ENCODE measurements at places on chromosomes 1 and 21.
A peak's percentile ranks its signal among the peaks of the same experiment; 100 is the strongest.

DNA sequence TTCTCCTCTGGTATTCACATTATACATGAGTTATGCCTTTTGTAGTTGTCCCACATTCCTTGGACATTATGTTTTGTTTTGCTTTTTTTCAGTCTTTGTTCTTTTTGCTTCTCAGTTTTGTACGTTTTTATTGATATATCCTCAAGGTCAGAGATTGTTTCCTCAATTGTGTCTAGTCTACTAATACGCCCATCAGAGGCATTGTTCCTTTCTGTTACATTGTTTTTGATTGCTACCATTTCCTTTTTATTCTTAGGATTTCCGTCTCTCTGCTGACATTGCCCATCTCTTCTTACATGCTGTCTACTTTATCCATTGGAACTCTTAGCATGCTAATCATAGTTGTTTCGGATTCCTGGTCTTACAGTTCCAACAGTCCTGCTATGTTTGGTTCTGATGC lies 27.8 kb upstream of the MPC2 start:
- no peak for DNase-seq

DNA sequence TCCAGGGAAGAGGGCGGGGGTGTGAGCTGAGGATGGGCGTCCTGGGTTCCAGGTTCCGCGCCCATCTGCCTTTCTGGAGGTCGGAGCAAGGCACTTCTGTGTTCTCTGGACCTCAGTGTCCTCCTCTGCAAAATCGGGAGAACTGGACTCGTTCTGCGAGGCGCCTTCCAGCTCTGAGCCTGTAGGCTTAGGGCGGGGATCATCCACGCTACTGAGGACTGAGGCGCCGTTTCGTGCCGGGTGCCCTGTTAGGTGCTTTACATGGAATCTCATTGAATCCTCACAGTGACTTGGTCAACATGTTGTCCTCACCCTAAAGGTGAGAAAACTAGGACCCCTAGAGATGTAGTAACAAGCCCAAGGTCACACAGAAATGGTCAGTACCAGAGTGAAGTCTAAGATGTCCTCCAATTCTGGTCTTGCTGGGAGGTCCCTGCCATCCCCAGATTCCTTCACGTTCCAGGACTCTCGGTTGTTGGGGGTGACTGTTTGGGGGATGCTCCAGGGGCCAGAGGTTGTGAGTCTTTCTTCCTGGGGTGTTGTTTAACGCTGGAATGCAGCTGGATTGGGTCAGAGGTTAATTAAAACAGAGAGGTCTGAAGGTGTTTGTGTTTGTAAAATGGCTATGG lies 677 bp downstream of the PRKAA2 start:
- no peak for DNase-seq

DNA sequence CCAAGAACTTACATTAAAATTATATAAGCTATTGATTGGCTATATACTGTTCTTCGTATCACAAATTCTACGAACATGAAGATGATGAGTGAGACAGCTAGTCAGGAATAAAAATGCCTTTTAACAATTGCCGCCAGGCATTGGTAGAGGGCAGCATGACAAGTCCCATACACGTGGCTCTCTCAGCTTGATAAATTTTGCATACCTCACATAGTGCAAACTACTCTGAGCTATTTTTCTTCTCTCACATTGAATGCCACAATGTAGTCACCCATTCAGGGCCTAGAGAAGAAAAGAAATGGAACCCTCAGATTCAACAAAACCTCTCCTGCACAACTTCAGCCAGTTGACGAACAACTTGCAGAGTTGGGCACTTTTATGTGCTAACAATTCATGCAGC lies 27.0 kb upstream of the FMO2 start:
- no peak for DNase-seq

- no peak for DNase-seq
Observed at GRCh38 chr1:59521456-59521855, 224.6 kb downstream of the FGGY start.

DNA sequence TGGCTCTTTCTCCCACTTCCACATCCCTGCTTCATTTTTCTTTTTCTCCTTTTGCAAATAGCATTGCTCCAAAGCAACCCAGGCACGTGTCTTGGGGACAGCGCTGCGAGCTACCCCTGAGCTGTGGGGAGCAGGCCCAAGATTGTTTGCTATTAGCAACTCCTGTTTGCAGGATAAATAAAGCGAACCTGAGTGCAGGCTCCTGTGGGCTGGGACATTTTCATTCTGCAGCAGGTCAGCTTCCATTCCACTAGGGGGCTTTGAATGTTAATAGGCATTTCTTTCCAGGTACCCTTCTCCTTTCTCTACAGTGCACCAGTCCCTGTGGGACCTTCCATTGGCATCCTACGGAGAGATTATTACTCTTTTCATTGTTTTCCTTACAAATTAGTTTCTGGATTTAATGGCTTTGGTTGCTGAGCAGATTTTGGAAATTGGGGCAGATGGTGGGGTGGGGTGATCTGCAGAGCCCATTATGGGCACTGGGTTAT lies 54.0 kb downstream of the OLFML3 start:
- DNase-seq, result no peak

- DNase-seq, result no peak
Observed at GRCh38 chr1:228938537-228938901, 203.2 kb downstream of the RHOU start.

- DNase-seq, result no peak
Observed at GRCh38 chr21:29645666-29646553, 293.9 kb downstream of the GRIK1 start.

DNA sequence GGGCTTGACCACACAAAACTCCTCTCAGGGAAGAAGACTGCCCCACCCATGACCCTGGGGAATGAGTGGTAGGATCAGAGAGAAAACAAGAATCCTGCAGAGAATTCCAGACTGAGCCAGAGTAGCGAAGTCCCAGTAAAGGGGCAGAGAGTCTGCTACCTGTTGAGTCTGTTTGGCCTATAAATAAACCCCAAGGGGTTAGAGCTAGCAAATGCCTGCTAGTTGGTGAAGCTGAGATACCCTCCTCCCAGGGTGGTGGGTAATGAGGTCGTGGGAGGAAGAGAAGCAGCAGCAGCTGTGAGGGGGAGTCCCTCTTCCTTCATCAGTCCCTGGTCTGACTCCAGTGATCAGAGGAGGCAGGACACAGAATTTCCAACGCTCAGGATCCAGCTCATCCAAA lies 2.5 kb downstream of the TRAF3IP3 start:
- no peak for DNase-seq

DNA sequence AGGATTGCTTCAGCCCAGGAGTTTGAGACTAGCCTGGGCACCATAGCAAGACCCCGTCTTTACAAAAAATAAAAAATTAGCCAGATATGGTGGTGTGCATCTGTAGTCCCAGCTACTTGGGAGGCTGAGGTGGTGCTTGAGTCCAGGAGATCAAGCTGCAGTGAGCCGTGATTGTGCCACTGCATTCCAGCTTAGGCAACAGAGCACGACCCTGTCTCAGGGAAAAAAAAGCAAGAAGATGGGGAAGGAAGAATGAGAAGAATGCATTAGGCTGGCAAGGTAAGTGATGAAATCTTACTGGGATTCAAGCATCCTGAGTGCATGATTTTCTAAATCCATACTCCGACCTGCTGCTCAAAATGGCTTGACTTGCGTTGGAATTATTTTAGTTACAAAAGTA lies 6.8 kb downstream of the PCP4L1 start:
- DNase-seq, result no peak

DNA sequence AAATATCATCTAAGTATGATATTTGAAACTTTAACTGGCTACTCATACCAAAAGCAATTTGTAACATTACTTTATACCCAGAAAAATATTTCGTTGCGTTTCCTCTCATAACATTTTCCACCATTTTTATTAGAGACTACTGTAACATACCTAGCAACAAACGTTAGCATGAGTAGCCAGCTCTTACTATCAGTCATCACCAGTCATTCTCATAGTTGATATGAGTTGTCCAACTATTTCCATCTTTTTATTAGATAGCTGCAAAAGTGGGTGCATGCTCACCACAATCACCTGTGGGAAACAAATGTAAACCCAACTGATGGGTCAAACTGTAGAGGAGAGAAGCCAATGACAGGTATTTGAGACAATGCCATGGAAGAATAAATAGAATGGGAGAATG lies 114.6 kb downstream of the AKT3 start:
- no peak for DNase-seq

DNA sequence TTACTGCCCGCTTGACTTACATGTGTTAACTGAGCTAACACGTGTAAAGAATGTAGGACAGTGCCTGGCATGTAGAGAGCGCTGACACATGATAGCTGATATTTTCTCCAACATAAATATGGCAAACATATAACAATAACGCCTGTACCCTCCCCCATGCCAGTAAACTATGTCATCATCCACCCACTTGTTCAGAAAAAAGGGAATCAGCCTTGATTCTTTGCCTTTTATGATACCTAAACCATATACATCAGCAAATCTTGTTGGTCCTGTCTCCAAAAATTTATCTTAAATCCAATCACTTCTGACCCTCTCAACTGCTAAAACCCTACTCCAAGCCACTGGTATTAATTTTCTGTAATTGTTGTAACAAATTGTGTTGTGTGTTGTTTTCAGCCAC lies 1.1 kb upstream of the ZNF692 start:
- no peak for DNase-seq

- no peak for DNase-seq
Observed at GRCh38 chr1:94067196-94067595, 53.8 kb downstream of the ABCA4 start.

DNA sequence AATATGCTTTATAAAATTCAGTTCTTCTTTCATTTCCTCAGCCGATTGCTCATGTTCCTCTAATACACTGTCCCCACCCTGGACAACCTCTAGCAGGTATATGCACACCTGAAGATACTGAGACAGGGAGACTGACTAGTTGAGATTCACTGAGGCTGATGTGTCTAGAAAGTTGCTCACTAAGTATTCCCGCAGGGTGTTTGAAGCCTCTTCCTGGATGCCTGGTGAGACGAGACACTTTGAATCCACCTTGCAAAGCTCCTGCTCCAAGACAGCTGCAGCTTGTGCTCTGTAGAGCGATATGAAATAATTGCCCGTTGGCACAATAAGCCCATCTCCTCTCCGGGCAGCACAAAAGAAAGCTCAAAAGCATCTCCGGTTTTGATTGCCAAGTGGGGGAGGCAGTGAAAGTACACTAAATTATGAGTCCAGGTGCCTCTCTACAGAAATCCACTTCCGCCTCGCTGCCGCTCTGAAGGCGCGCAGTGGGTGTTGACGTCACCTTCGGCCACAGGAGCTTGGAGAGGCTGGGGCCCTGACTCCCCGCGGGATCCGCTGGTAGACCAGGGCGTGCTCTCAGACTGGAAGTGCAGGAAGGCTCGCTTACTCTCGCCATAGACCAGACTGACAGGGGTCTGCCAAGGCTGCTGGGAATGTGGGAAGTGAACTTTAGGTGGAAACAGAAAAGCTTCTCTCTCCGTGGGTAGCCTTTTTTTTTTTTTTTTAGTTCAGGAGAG lies 46.3 kb downstream of the GPA33 start:
- peak; percentile 82 for DNase-seq

- no peak for DNase-seq
Observed at GRCh38 chr1:11787251-11787803, 18.4 kb downstream of the MTHFR start.

DNA sequence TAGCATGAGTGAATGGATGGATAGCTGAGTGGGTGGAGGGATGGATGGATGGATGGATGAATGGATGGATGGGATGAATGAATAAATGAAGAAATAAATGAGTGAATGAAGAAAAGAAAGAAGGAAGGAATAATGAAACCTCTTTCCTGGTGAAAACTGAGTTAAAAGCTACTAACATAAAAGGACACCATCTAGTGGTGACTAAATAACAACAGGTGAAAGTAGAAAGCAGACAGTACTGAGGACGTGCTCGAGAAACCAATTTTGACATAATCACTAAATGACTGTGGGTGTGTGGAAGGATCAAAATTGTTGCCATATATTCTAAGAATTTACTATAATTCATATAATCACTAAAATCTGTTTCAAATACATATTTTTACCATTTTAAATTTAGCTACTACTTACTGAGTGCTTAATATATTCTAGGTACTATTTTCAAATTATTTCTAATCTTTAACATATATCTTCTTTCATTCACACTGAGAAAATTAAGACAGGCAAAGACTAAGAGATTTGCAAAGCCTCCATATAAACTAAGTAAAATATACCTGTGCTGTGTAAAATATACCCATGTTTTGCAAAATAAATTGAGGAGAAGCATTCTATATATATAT lies 522.9 kb downstream of the LRRIQ3 start:
- peak; percentile 10 for DNase-seq

DNA sequence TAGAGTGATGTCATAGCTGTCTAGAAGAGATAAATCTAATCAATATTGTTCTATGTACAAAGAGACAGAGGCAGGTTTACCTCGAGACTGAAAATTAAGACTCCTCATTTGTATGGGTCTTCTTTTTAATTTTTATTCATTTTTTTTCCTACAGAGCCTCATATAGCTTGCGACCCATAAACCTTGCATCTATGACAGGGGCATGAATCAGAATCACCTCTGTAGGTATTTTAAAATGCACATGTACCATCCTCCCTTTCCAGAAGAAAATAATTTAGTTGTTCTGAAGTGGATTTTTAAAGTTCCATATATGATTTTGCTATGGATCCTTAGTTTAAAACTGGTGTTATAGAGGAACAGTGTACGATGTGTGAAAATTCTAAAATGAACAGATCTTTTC lies 64.5 kb downstream of the KCNK2 start:
- no peak for DNase-seq

- no peak for DNase-seq
Observed at GRCh38 chr1:207740207-207740606, 11.6 kb upstream of the CD46 start.

DNA sequence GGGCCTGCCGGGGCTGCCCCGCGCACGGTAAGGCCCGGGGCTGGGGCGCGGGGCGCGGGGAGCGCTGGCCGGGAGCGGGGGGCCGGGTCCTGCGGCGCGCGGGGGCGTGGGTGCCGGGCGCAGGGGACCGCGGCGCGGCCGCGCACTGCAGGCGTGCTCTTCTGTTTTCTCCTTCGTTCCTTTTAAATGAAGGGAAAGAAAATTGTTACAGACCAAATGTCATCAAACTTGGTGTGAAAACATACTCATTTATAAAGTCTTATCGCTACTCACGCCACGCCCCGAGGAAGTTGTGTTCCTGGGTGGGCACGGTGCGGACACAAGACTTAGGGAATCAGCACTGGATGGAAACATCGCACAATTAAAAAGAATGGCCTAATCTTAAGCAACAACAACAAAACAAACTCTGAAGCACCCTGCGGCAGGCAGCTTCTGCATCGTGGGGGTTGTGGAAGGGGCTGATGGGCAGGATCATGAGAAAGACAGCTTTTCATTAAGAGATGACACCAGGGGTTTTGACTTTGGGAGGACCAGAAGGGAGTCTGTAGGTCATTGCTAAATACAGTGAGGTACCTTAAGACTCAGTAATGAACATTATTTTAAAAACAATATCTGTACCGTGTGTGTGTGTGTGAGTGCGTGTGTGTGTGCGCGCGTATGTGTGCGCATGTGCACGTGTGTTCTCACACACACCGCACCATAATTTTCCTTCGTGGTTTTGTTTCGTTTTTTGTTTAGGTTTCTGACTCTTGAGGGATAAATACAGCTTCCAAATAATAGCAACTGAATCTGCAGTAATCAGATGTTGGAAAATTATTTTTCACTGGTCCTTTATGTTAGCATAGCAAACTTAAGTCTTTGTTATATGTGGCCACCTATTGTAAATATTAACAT lies 548 bp downstream of the B3GALT5 start:
- DNase-seq, result no peak

- no peak for DNase-seq
Observed at GRCh38 chr21:42421018-42421793, 17.5 kb downstream of the UBASH3A start.

All from SHP77 treated with DMSO at 0.1 percent for 48 hours (cell line).